NCI-H187 treated with DMSO at 0.1 percent for 48 hours (cell line): ENCODE measurements at places on chromosomes 4 and X.

DNA sequence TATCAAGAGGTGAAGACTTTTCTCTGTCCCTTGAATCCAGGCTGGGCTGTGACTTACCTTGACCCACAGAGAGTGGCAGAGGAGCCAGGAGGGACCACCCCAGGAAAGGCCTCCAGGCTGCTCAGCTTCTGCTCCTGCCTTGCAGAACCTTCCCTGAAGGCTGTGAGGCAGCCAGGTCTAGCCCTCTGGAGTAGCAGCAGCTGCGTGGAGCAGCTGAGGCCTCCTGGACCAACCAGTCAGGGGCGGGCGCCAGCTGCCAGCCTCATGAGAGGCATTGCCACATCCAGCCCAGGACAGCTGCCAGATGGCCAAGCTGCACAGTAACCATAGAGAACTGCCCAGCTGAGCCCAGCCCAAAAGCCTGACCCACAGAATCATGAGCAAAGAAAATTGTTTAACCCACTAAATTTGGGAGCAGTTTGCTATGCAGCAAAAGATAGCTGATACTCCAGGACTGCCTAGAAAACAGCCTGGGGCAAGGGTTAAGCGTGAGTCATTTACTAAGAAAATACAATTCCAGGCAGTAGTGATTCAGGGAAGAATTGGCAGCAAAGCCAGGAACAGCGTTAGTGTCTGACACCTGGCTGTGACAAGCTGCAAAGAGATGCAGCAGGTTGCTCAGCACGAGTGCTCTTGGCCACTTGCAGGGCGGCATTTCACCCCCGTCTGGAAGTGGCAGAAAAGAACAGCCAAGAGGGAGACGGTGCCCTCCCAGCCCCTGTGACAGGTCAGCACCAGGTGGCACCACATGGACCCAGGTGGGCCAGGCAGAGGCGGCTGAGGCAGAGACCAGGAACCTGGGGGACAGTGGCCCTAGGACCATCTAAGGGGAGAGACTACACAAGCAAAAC, 14.7 kb upstream of the PDE6B start:
- DNase-seq = no peak

- no peak for DNase-seq
Measured at GRCh38 chr4:141899541-141899940, 263.2 kb downstream of the IL15 start.

DNA sequence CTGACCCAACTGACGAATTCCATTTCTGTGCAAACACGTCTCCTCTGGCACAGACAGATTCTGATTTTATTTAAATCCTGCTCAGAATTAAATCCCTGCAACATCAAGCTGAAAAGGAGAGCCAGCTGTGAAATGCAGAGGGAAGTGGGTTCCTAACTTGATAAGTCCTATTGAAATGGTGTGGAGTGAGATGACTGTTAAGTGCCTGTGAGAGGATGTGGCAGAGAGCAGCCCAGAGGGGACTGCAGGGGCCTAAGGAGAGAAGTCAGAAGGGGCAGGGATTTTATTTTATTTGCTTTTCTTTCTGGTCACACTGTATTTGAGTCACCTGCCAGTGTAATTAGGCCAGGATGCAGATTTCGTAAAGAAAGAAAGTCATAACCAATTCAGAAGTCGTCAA, 277.4 kb downstream of the NKX6-1 start:
- peak; percentile 22 for DNase-seq

DNA sequence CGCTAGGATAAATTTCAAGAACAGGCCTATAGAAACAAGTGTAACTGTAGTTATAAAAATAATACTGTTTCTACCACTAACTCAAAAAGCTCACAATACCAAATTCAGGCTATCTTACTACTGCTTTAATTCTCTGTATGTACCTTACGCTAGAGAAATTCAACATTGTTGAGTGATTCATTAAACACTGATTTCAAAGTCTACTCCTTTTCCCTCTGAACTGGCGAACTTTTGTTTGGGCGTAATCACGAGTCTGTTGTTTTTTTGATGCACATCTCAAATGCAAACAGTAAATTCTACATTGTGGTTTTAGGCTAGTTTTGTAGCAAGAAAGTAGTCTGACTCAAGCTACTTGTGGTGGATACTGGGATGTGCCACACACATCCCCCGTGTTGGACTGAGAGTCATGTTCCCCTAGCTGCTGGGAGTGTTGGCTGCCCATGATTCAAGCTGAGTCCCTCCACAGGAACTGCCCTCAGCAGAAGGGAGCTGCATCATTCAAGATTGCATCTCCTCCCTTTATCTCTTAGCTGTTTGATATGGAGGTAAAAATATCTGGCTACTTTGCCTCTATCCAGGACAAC, 406.1 kb downstream of the RAPGEF2 start:
- DNase-seq = no peak

GRCh38 chrX:7775987-7776386, 67.0 kb upstream of the VCX start:
- no peak for DNase-seq

- no peak for DNase-seq
Measured at GRCh38 chr4:182809417-182810102, 107.6 kb downstream of the DCTD start.

DNA sequence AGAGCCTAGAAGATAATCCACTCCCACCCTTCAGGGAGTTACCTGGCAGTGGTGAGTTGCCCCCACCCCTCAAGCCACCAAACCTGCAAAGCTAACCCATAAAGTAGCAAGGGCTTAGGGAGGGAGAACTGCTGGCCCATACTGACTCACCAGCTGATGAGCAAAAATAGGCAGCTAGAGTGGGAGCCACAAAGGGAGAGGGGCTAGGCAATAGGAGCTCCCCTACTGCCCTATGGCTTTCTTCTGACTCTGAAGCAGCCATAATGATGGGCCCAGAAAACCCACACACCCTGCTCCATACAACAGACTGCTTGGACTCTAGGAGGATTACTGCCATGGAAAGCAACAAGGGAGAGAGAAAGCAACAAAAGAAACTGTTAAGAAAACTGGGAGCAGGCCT, 8.0 kb downstream of the SNX12 start:
- DNase-seq = no peak

- no peak for DNase-seq
Measured at GRCh38 chrX:130523460-130524394, 121.9 kb downstream of the RBMX2 start.

GRCh38 chr4:76306882-76307659, 538 bp downstream of the STBD1 start:
- DNase-seq = no peak

DNA sequence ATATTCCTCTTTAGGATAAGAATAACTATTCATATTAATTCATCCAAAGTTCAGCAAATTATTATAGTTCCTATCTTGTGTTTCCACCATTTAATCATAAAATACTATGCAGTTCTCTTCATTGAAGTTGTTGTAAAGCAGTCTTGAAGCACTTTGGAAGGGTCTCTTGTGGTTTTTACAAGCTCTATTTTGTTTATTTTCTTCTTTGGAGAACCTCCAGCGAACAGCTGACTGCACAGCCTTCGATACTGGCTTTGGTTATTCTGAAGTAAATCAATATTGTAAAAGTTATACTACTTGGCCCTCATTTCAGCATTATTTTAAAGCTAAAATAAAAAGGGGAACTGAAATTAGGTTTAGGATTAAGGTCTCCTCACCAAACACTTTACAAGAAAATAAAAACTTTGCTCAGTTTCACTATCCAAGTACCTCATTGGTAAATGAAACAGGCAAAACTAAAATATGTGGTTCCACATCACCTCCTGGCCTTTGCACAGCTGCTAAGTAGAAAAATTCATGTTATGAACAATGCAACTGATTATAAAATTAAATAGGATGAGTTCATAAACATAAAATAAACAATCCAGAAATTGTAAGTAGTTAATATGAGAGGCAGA, 1629.2 kb upstream of the ADGRL3 start:
- DNase-seq = no peak

- no peak for DNase-seq
Measured at GRCh38 chr4:107468812-107469211, 251.2 kb downstream of the PAPSS1 start.

- DNase-seq = no peak
Measured at GRCh38 chr4:127975121-127975770, 10.0 kb downstream of the ABHD18 start.

GRCh38 chr4:124491361-124492145, 221.0 kb downstream of the ANKRD50 start:
- DNase-seq = no peak

DNA sequence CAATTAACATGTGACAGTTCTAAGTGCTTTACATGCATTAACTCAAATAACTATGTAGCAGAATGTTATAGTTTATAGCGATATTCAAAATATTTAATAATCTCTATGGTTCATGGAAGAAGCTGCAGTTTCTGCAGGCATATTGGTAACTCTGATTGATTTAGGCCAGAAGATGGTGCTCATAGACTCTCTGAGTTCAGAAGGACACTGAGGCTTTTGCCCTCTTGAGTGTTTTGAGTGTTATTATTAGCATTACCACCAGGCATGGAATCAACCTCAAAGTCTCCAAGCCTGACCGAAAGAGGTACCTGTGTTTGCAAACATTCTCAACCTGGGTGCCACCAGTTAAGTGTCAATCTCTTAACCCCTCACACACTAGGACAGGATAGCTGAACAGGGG, 792.3 kb upstream of the PCDH7 start:
- DNase-seq = no peak

DNA sequence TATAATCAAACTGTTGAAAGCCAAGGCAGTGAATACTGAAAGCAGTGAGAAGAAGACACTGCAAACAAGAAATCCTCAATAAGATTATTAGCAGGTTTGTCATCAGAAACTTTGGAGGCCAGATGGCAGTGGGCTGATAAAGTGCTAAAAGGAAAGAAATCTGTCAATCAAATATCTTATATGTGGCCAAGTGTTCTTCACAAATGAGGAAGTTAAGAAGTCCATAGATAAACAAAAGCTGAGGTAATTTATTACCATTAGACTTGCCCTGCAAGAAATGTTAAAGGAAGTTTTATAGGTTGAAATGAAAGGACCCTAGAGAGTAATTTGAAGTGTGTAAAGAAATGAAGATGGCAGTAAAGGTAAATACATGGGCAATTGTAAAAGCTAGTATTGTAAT, 586.6 kb downstream of the RAPGEF2 start:
- no peak for DNase-seq

DNA sequence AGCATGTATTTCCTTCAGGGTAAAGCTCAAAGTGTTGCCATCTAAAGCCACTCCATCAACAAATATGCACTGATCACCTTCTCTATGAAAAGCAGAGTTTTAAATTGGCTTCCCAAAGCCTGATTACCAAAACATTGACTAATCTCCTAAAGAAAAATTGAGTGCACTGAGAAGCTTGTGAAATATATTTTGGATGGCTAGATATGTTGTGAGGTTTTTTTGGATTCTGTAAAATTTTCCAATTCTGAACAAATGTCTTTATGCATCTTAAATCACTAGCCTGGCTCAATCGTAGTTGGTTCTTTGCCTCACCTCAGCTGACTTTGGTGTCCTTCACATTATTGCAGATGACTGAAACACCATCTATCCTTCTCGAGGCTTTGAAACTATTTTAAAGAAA, 14.9 kb upstream of the EXOSC9 start:
- DNase-seq = no peak

GRCh38 chr4:6366581-6366980, 96.9 kb downstream of the WFS1 start:
- no peak for DNase-seq

GRCh38 chrX:110399497-110399896, 40.8 kb downstream of the RTL9 start:
- no peak for DNase-seq

DNA sequence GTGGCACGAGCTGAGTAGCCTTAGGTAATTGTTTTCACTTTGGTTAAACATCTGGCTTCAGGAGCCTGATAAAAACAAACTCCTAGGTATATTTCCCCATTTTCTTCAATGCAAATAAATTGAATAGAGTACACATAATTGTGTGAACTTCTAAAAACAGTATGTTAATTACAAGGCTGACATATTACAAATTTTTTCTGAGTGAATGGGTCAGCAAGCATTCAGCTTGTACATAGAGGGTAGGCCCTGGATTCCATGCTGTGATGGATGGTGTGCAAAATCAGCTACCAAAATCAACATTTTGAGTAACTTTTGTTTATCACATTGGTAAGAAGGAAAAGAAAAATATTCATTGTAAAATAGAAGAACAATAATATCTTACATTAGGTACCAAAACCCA, 12.2 kb downstream of the TNIP3 start:
- DNase-seq = no peak

GRCh38 chr4:86895692-86896488, 3.7 kb upstream of the C4orf36 start:
- DNase-seq = peak; percentile 77

GRCh38 chrX:121102101-121102500, 54.7 kb downstream of the GLUD2 start:
- DNase-seq = no peak

GRCh38 chrX:19372547-19373331, 29.0 kb downstream of the PDHA1 start:
- no peak for DNase-seq

- no peak for DNase-seq
Measured at GRCh38 chr4:100146756-100147155, 43.5 kb downstream of the DDIT4L start.

- DNase-seq = no peak
Measured at GRCh38 chr4:147284935-147285334, 196.0 kb upstream of the EDNRA start.

DNA sequence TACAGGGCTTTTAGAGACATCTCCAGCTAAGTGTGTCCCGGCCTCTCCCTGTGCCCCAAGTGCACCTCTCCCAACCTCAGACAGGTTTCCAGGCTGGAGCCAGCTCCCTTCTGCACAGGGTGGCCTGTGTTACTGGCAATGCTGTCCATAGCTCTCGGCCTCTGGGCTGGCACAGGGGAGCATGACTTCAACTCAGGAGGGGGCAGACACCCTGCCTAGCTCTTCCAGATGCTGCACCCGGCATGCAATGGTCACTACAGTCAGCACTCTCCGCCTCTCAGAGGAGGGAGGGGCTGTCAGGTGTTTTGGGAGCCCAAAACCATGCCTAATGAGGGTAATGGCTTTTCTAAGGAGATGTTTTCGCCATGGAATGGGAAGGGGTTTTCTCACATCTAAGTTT, 2.4 kb upstream of the IRAK1 start:
- DNase-seq = no peak

- no peak for DNase-seq
Measured at GRCh38 chrX:135347381-135348016, 38.2 kb downstream of the ETDC start.

DNA sequence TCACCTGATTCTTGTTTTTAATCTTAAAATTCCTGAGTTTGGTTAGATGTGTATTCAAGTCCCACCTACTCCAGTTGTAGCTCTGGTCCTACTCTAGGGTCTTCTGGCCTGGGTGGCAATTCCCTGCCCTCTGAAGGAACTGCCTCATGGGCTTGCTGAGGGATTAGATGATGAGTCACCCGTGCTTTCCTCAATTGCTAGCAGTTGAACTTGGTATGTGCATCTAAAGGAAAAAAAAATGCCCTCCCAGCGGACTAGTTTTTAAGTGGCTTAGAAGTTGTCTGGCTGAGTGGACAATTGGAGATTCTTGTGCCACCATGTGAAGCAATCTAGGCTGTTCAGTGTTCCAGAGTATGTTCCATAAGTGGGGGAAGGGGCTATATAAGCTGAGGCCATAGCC, 127.0 kb downstream of the CCNG2 start:
- no peak for DNase-seq

DNA sequence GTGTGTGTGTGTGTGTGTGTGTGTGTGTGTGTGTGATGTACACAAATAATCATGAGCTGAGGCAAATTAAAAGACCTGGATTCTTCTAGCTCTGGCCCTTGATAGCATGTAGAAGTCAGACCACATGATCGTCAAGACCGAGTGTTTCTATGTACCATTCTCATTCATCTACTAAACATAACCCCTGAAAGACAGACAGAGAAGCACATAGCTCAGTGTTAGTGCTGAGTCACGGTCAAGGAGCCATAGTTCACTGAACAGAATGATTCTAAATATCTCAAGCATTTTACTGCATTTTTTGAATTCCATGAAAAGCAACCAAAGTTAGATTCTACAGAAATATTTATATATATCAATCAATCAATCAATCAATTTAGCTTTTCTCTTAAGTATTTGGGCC, 412.3 kb upstream of the CXorf51A start:
- DNase-seq = no peak
